Stimulated activated CD4-positive, alpha-beta T cell treated with anti-CD3 and anti-CD28 coated beads, TNF-alpha, amount 100 ng/mL, for 4 hours (primary cell): ENCODE measurements at places on chromosomes 16 and 17.

GRCh38 chr16:66691234-66691633, 5.3 kb downstream of the CMTM4 start:
- DNase-seq = no peak

DNA sequence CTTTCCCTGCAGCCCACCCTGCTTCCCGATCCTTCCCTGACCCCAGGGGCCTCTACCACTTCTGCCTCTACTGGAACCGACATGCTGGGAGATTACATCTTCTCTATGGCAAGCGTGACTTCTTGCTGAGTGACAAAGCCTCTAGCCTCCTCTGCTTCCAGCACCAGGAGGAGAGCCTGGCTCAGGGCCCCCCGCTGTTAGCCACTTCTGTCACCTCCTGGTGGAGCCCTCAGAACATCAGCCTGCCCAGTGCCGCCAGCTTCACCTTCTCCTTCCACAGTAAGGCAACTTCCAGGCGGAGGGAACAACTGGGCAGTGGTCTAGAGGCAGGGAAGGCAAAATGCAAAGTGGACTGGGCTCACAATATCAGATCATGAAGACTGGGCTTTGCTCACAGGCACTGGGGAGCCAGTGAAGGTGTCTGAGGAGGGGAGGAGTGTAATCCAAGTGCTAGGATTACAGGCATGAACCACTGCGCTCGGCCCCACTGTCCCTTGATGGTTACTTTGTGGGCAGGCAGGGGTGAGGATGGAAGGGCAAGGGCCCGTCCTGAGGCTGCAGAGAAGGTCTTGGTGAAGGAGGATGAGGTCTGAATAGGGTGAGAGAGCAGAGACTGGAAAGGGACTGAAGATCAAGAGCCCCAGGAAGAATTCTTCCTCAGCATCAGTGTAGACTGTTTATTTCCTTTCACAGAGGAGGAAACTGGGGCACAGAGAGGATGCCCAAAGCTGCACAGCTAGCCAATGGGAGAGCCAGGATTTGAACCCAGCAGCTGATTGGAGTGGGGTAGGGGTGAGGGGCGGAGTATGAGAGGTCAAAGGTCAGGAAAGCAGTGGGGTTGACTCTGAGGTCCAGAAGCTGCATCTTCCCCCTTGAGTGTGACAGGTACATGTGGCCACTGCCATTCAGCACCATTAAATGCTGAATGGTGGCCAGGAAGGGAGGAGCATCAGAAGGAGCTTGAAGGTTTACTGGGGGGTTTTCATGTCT, 16.5 kb upstream of the ADGRG3 start:
- no peak for DNase-seq

- DNase-seq = no peak
Measured at GRCh38 chr16:15523092-15523541, 88.7 kb downstream of the BMERB1 start.

DNA sequence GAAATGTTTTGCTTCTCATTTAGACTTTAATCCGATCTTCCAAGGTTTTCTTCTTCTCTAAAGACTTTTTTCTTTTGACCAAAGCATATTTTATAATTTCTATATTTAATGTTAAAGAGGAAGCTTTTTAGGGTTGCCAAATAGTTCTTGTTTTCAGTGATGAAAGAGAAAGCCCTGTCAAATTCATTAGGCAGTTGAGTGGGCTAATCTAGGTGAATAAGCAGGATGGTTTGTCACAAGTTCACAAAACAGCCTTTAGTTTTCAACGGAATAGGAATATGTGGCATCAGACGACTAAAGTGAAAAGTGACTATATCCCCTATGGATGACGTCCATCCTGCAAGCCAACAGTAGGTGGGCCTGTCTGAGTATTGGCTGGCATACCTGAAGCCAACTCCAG, 118.8 kb downstream of the NLK start:
- no peak for DNase-seq

- no peak for DNase-seq
Measured at GRCh38 chr17:36036235-36036634, 18.5 kb upstream of the CCL23 start.

- no peak for DNase-seq
Measured at GRCh38 chr16:47834485-47835024, 321.2 kb downstream of the ABCC12 start.

DNA sequence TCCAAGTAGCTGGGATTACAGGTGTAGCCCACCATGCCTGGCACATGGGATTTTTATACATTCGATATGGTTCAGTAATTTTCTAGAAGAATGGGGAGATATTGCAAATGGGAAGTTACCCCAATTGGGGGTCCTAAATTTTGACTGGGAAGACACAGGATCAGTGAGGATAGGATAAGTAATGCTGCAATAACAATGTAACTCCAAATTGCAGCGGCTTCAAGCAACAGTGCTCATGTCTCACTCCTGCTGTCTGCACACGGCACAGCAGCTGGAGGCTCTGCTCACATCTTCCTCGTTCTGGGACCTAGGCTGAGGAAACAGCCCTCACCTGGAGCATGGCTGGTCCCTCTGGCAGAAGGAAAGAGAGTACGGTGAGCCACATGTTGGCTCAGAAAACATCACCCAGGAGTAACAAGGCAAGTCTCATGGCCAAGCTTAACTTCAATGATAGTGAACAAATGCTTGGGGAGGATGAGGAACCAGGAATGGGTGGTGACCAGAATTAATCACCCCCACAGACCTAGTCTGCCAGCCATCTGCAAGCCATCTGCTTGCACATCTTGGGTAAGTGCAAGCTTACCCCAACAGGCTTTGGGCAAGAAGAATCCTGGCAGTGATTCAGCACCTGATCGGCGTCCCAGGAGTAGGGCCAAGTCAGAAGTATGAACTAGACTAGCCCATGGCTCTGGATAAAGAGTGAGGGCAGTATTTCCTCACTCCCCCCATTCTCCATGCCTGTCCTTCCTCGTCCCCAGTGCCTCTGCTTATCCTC, 229.2 kb downstream of the COPRS start:
- DNase-seq = no peak

GRCh38 chr16:53518550-53519416, 15.8 kb upstream of the AKTIP start:
- no peak for DNase-seq

GRCh38 chr16:898761-899682, 71.8 kb downstream of the LMF1 start:
- DNase-seq = no peak

DNA sequence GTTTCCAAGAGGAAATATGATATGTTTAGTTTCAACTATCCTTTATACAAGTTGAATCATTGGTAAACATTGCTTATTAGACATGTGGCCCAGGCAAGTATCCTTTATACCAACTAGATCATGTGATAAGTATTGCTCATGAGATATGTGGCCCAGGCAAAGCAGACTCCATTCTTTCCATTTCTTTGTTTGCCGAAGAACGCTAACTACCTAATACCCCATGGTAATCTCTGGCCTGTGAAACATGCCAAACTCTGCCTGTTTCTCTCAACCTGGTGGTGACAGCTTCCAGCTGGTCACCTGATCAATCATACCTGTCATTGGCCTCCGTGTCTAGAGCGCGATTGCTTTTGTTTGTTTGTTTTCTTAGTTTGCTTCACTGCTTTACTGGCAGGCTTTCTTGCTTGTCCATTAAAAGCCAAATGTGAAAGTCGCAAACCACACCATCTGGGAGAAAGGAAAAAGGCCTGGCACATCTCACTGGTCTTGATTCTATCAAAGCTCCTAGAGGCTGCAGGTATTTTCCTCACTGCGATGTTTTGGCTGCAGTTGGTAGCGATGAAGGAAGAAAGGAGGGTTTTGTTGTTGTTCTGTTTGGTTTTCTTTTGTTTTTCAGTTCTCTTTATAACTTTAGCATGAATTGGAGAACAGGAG, 686.2 kb downstream of the KCNJ2 start:
- DNase-seq = no peak

DNA sequence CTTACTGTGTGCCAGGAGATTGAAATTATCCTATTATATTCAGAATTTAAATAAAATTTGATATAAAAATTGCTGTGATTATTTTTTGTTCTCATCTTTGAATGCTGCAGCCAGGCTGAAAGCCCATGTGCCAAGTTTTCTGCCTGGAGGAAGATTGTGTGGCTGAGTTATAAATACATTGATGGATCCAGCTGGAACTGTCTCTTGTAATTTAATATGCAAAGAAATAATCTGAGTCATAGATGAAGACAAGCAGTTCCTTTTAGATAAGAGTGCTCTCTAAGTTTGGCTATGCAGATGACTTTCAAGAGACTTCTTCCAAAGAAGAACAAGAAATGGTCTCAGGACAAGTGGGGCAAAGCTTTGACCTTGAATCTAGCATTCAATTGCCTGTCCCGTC, 871.0 kb downstream of the CDH11 start:
- DNase-seq = no peak

- DNase-seq = no peak
Measured at GRCh38 chr17:74202938-74203337, 540 bp upstream of the RPL38 start.

DNA sequence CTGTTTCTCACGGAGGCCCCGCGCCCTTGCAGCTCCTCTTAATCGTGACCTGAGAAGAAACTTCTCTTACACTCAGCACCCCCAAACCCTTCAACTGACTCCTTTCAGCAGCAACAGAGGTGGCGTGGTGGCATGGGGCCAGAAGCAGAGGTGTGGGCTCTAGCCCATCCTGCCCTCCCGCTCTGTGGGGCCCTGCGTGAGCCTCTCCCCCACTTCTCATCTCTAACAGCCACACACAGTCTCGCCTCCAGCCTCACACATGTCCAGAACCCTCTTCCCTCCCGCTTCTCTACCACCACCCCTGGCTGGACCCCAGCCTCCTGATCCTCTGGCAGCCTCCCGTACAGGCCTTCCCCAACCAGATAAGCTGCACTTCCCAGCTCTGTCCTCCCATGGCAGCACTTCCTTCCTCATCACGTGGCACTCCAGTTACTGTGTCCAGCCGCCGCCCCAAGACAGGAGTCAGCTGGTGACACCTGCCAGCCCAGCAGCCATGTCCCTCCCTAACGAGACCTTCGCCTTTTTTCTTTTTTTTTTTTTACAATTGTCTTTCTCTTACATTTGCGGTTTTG, 30.5 kb downstream of the NSMCE1 start:
- DNase-seq = peak; percentile 37

GRCh38 chr17:2416010-2416734, 15.3 kb upstream of the MNT start:
- peak; percentile 76 for DNase-seq

DNA sequence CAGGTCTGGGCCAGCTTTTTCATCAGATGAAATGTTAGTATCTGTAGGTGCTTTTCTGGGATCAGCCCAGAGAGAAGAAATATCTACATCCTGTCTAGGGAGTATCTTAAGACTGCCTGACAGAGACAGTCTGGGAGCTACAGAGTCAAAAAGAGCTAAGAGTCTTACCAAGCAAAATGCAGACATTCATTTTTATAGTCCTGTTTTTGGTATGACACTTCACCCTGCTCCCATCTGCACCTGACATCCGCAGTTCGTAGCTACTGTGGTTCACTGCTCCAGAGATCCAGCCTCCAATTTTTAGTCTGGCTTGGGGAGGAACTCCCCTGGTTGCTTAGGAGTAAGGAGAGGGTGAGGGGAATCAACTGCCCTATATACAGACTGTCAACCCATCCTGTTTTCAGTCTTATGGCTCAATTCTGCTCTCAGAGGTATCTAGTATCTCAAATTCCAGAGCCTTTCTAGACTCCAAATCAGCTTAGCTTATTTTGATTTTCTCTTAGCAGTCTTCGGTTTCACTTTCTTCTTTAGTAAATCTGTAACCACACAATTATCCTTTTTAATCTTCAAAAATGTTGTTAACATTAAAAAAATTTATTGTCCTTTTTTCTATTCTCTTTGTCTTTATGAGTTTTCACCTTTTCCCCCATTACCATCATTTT, 97.8 kb downstream of the TMEM100 start:
- DNase-seq = no peak

DNA sequence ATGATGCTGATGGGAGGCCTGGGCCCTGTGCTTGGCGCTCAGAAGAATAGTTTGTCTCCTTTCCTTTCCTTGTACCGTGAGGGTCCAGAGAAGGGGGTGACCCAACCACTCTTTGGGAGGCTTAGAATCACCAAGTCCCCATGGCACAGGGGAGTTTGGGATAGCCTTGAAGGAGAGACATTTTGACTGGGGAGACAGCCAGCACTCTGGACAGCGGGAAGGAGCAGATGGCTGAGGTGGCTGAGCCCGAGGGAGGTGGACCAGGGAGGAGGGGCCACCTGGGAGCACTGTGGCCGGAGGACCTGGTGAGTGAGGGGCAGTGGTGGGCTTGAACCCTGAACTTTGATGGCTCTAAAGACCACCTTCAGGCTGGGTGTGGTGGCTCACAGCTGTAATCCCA, 18.2 kb downstream of the MGAT5B start:
- DNase-seq = no peak

DNA sequence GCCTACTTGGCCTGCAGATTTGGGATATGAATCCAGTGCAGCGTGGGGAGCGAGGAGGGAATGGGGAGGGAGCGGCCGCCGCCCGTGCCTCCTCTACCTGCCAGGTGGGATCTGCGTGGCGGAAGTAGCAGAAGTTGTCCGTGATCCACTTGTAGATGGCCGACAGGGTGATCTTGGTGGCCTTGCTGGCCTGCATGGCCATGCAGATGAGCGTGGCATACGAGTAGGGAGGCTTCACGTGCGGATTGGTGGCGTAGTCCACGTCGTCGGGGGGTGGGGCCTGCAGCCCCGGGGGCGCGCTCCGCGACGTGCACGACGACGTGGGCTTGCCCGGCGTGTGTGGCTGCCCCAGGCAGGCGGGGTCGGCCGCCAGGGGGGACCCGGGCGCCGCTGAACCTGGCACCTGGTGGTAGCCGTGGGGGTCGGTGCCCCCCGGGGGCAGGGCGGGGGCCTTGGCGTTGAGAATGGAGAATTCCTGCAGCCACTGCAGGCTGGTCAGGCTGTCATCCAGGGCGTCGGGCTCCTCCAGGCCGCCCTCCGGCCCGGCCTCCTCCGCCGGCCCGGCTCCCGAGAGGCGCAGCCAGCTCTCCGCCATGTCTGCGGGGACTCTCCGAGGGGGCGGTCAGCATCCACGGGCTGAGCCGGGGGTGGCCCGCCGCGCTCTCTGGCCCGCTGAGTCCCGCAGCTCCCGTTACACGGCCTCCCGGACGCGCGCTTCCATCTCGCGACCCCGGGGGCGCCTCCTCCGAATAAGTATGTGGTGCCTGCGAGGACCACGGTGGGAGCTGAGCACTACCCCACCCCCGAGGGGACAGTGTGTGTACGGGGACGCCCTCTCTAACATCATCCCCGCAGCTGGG, 1.0 kb downstream of the FOXJ1 start:
- no peak for DNase-seq

- DNase-seq = no peak
Measured at GRCh38 chr16:77231047-77231446, 31.8 kb downstream of the SYCE1L start.

DNA sequence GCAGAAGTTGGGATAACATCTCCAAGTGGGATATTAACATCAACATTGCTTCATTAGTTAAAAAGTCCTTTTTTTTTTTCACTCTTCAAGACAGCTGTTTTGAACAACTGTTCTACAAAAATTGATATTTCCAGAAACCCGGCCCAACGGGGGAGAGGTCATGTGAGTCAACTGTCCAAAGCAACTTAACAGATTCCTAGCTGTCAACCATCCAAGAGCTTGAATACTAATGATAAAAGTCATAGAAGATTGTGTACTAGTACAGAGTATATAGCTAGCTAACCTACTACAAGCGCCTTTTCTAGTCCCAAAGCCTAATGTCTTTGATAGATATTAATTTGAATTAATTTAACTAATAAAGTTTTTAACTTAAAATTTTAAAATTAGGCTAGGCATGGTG, 172.0 kb downstream of the CYB561 start:
- no peak for DNase-seq
